ENCODE measurements at places on chromosomes 13 and 19. TPM values are rescaled to one million over a fixed set of nuclear protein-coding genes. Genes with fewer than 3 reads are reported as not detected.
A peak's percentile ranks its signal among the peaks of the same experiment; 100 is the strongest.

Gene GPR183
- 47.1 TPM for total RNA-seq

Gene POLD1
- 191 TPM for total RNA-seq

Gene PRSS57
- total RNA-seq, result not detected

Gene TJP3
- total RNA-seq, result 3.1 TPM

Gene ZNF850
- total RNA-seq, result 6.7 TPM

Gene CACNA1A
- total RNA-seq, result 0.46 TPM

Gene CKAP2
- total RNA-seq, result 60.4 TPM

Gene INTS6
- total RNA-seq, result 47.1 TPM

Gene ZNF490
- 6.9 TPM for total RNA-seq

Gene VSTM2B
- not detected for total RNA-seq

Gene TMEM86B
- total RNA-seq, result 6.5 TPM

GRCh38 chr13:28128926-28129325 lies 9.4 kb upstream of the PAN3 start:
- DNase-seq, result no peak

DNA sequence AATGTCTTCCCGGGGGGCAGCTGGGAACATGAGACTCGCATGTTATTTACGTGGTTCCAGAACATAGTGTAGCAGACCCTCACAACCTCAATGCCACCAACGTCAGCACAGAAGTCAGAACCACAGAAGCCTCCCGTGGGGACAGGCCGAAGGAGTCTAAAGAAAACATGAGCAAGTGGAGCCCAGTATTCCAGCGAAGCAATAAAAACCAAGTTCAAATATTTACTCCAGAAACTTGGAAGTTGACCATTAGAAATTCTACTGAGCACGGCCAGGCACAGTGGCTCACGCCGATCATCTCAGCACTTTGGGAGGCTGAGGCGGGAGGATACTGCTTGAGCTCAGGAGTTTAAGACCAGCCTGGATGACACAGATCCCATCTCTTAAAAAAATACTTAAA lies 17.9 kb upstream of the ATP8B3 start:
- DNase-seq, result no peak

DNA sequence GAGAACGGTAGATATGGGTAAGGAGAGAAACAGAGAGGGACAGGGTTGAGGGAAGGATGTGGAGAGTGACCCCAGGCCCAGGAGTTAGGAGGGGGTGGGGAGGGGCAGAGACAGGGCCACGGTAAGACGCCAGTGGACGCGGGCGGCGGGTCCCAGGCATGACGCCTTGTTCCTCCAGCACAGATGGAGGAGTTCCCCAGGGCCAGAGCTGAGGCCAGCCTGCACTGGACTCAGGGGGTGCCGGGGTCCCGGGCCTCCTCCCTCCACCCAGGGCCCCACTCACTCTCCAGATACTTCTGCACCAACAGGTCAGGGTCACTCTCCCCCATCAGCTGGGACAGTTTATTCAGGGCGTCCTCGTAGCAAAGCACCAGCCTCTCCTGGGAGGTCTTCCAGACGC lies 22.0 kb upstream of the EMP3 start:
- DNase-seq, result no peak

DNA sequence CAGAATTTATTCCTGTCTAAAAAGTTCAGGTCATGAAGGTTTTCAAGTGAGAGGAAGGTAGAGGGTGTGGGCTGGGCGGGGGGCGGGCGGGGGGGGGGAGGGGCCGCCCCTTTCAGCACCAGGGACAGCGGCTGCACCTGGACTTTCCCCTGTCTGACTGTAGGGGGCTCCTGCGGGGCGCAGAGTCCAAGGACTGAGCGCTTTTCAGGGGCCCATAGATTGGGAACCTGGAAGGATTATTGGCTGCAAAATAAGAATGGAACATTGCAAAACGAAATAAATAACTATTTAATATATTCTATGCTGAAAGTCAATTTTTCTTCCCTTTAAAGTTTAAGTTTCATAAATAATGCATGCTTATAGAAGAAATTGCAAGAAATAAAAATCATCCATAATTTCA lies 8.9 kb upstream of the CYP4F3 start:
- DNase-seq, result peak; percentile 38

DNA sequence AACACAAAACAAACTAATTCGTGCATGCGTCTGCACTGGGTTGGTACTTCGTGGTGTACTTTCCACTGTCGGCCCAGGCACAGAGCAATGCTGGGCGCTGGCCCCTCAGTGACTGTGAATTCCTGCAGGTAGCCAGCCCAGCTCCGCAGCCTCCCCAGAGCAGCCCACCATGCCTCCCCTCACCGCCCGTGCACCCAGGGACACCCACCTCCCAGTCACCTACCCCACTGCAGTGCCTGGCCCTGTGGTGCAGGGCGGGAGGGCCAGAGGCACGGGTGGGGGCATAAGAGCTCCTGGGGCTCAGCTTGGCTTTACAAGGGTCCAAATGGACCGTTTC lies 93.1 kb upstream of the ZNF507 start:
- no peak for DNase-seq

- no peak for DNase-seq
Measured at GRCh38 chr13:25928941-25929505, 122.8 kb downstream of the SHISA2 start.

DNA sequence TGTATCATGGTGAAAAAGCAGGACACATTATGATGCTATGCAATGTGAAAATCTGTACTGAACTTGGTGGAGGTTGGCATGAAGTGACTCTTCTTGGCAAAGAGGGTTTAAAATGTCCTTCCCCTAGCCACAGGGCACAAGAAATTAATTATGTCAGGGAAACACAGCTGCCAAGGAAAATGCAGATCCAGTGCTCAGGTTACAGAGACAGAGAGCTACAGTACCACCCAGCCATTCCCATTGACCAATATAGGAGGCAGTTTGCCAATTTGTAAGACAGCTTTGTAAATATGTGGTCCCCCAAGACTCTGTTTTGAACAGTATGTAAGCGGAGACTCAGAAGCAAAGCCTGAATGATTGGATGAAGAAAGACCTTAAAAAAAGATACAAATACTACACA lies 69.4 kb upstream of the KLF12 start:
- no peak for DNase-seq

DNA sequence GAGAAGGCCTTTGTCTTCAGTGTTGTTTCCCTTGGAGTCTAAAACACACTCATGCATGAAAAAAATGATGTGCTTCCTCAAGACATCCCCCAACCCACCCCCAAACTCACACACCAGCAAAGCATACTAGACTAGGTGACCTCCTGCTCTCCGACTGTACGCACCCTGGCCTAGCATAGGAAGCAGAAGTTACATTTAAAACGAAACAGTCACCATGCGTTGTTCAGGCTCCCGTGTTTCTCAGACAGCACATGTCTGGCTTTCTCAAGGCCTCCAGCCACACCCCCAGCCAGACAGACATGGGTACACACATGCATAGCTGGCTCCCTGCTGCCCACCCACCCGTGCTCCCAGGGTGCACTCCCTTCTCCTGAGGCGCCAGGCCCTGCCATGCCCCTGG lies 28.7 kb upstream of the C1QTNF9 start:
- DNase-seq, result no peak

DNA sequence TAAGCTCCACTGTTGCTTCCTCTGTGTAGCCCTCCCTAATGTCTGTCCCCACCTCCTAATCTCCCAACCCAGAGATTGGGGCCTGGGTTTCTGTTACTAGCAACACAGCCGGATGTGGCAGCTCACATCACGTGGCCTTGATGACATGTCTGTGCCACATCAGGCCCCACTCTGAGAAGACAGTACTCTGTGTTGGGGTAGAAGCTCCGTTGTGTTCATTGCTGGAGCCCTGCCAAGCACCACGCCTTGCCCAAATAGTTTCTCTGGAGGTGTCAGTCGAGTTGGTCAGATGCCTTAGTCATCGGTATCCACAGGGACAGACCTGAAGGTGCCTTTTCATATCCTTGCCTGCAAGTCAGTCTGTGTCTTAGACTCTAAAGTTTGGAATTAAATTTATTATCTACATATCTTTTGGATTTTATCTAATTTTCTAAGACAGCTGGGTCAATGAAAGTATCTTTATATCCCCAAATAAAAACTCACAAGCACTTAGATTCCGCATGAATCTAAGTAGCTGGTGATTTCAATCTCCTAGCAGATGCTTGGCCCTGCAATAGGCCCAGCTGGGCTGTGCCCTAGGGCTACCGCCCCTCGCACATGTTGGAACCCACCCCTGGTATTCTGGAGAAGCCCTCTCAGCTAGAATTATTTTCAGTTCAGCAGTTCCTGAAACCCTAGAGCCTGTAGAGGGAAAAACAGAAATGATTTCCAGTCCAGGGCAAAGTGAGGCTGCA lies 204.0 kb upstream of the TSHZ3 start:
- DNase-seq, result no peak

DNA sequence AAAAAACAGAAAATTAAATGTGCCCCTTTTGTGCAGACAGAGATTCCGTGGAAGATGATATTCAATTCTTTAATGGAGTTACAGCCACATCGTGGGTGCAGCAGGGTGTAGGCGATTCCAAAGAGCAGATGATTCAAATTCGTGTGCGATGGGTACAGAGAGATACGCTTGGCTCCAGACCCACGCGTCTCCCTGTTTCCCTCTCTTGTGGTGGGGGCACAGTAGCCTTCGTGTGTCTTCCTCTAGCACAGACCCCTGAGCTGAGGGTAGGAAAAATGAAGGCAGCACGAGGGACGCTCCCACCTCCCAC lies 4.8 kb downstream of the TSPAN16 start:
- no peak for DNase-seq

- no peak for DNase-seq
Measured at GRCh38 chr19:5057860-5058259, 88.9 kb downstream of the KDM4B start.

DNA sequence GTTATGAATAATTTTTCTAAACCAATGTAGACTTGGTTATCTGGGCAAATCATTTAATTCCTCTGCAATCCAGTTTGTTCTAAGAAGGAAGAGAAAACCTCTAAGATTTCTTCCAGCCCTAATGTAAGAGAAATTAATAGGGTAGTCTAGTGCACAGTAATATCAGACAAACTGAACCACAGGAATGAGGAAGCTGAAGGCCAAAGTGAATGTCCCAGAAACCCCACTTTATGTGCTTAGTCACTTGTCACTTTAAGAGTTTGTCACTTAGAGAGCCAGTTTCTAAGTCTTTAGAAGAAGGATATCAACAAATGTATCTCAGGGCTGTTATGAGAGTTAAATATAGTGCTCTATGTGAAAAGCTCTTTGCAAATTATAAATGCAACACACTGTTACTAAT lies 750.6 kb downstream of the DIAPH3 start:
- DNase-seq, result no peak

- DNase-seq, result no peak
Measured at GRCh38 chr19:29517946-29518345, 7.8 kb upstream of the VSTM2B start.

- DNase-seq, result no peak
Measured at GRCh38 chr13:31172535-31172934, 10.8 kb upstream of the HSPH1 start.

- DNase-seq, result no peak
Measured at GRCh38 chr19:11284515-11284914, 11.4 kb upstream of the TSPAN16 start.

DNA sequence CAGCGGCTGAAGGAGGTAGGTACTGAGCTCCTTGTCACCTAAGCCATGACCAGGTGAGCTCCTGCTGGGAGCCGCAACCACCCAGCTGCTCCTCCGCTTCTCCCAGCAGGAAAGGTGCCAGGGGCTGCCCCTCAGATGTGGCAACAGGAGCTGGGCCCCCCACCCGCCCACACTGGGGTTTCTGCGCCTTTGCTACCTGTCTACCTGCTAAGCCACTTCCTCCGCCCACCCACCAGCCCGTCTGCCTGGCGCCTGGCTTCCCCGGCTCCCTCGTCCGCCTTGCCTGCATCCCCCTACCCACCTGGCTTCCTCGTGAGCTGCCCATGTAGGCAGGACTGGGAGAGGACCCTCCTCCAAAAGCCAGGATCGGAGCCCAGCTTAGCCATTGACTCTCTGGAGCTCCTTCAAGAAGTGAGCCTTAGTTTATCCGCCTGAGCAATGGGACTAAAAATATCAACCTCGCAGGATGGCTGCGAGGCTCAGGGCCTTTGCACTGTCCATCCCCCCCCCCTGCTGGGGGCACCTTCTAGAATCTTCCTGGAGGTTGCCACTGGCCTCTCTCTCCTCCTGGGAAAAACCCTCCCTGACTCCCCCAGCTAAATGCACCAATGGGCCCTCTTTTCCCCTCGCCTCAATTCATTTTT lies 55.8 kb upstream of the KLF2 start:
- DNase-seq, result peak; percentile 57

GRCh38 chr19:38848299-38849146 lies 1.3 kb downstream of the HNRNPL start:
- DNase-seq, result no peak

DNA sequence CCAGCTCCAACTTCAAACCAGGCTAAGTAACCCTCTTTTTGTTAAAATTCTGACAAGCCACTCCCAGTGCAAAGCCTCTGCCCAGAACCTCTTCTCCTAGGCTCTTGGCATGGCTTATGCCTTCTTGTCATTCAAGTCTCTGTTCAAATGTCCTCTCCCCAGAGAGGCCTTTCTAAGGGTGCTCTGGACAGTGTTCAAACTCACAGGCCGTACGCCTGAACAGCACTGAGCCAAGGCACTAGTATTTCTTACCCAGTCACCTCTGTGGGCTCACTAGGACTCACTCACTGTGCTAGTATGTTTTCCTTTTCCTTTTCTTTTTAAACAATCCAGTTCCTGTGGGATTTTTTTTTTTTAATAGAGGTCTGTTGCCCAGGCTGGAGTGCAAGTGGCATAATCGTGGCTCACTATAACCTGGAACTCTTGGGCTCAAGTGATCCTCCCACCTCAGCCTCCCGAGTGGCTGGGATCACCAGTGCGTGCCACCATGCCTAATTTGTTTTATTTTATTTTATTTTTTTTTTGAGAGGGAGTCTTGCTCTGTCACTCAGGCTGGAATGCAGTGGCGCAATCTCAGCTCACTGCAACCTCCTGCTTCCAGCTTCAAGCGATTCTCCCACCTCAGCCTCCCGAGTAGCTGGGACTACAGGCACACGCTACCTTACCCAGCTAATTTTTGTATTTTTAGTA lies 2.3 kb upstream of the ASF1B start:
- DNase-seq, result no peak

- DNase-seq, result peak; percentile 89
Measured at GRCh38 chr19:37902668-37903067, 3.7 kb downstream of the WDR87 start.

DNA sequence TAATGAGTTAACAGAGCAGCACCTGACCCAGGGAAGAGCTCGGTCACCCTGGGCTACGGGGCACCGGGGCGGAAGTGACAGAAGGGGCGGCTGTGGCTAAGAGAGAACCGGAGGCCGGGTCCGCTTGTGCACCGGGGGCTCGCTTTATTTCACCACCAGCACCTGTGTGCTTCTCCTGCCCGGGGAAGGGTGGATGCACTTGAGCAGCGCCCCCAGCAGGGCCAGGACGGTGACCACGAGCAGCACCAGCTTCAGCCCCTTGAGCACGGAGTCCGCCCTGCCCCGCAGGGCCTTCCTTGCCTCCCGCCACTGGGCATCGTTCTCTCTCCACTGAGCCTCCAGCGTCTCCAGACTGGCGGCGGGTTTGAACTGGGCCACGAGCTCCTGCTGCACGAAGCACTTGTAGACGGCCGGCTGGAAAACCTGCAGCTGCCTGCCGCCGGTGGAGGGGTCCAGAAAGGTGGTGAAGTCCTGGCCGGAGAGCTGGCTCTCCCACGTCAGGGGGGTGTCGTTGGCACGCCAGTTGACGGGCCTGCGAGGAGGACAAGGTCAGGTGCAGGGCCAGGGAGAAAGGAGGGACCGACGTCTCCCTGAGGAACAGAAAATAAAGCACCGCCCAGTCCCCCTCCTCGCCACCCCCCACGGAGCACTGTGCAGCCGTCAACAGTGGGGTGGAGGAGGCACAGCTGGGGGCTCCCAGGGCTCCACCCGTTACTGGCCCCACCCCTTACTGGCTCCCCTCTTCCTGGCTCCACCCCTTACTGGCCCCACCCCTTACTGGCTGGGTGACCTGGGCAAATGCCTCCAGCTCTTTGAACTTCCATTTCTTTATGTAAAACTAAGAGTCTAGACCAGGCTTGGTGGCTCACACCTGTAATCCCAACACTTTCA lies 3.6 kb downstream of the FAM187B start:
- peak; percentile 47 for DNase-seq
